ENCODE measurements at places on chromosomes 11 and 22.

DNA sequence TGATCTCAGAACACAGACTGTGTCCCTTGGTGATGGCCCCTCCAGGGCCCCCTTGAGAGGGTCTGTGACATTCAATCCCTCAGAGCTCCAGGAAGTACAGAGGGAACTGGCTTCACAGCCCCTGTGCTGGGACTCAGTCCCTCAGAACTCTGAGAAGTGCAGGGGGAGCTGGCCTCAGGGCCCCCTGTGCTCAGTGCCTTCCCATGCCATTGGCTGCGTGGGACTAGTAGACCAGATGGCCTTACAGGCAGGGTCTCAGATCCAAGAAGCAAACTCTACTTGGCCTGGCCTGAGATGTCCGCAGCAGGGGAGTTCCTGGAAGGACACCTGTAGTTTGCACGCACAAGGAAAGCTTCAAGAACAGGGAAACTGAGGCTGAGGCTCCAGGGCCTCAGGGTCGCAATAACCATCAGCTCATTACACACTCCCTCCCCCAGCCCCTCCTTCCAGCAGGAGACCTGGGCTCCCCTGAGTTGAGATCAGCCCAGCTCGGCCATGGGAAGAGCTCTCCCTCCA lies 138.4 kb downstream of the BRD1 start:
- DNase-seq: no peak

DNA sequence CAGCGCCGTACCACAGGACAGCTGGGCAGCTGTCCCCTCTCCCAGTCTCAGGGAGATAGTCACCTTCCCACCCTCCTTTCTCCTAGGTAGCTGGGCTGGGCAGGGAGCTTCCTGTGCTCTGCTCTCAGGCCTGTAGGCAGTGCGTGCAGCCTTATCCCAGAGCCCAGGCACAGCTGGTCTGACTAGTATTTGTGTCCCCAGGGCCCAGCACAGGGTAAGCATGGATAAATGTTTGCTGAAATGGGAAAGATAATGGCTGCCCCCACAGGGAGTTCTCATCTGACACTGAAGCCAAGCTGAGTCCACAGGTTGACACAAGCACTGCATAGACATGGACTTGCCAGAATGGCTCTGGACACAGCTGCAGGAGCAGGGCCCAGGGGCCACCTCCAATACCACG lies 9.8 kb downstream of the SLC15A3 start:
- no peak for DNase-seq

DNA sequence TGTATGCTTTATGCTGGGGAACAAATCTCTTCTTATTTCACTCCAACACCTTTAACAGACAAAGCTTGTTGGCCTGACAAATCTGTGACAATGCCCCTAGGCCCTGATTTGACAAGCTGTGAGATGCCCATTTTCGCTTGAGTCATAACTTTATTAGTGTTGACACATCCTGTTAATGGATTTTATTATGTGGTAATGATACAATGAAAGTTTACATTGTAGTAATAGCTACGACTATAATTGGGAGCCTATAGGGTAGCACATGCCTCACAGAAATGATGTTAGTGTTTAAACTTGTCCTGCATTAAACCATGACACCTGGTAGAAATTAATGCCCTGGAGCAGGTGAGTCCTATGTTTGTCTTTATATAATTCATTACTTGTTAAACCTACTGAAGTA lies 3.3 kb upstream of the MMP10 start:
- DNase-seq: no peak

DNA sequence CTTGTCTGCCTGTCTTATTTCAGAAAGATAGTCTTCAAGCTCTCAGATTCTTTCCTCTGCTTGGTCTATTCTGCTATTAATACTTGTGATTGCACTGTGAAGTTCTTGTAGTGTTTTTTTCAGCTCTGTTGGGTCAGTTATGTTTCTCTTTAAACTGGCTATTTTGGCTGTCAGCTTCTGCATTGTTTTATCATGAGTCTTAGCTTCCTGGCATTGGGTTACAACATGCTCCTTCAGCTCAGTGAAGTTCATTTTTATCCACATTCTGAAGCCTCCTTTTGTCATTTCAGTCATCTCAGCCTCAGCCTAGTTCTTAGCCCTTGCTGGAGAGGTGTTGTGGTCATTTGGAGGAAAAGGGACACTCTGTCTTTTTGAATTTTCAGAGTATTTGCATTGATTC lies 15.5 kb upstream of the DEPDC7 start:
- no peak for DNase-seq

GRCh38 chr11:79471071-79471844 lies 30.4 kb upstream of the TENM4 start:
- DNase-seq: no peak

DNA sequence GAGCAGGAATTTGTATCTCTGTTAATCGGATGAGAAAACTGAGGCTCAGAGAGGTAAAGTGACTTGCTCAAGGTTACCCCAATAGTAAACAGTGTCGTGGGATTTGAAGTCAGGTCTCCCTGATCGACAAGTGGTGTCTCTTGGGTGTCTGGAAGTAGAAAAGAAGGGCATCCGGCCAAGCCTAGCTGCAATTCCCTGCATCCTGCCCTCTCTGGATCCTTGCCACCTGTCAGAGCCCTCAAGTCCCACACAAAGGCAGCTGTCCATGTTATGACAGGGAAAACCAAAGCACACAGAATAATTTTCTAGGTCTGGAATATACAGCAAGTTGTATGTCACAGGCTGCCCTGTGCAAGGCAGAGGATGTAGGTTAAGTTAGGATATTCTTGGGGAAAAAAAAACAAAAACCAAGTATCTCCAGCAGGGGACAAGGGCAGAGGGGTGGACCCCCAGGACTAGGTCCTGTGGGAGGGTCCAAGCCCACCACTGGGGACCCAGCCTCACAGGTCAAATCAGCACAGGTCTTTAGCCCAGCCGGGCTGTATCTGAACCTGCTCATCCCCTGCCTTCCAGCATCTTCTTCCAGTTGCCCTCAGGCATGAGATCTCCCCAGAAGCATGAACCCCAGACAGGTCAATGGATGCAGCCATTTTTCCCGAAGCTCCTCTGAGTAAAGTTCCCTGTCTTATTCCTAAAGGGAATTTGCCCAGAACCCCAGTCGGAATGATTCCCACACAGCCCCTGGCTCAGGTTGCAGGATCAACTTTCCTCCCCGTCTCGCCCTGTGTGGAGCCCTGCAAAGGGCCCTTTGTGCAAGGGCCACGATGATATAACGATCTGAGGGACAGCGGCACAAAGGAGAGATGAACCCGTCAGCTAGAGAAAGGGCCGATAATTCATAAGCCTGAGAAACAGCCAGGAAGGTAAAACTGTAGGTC lies 15.0 kb downstream of the USH1C start:
- DNase-seq: no peak

DNA sequence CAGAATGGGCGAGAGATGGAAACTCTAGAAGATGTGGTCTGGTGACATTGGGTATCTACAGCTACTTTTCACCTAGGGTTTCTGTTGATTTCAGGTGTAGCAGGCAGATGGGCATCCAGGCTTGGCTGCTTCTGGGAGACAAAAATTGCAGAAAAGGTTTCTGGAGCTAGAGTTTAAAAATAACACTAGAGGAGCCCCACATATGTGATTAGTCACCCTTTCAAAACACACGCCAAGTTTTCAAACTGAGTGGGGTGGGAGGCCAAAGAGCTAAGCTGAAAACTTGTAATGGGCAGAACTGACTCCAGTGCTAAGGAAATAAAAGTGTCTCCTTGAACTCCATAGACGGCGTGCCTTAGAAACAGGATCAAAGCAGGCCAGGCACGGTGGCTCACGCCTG lies 80.8 kb downstream of the GRK3 start:
- DNase-seq: no peak

GRCh38 chr11:65433657-65434056 lies 11.1 kb downstream of the NEAT1 start:
- no peak for DNase-seq

DNA sequence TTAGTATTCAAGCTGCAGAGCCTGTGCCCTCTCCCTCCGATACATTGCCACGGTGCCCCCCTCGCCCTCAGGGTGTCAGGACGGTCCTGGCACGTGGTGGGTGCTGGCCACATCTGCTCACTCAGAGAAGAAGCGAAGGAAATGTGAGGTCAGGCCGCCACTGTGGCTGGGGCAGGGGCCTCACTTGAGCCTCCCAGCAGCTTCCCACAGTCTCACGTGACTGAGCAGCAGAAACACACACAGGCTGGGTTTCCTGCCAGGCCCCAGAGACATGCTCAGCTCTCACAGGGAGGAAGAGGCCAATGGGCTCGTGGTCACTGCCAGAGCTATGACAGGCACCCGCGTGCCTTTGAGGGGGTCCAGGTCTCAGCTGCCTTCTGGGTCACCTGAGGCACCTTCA lies 37.9 kb upstream of the PRR5 start:
- DNase-seq: peak; percentile 53

DNA sequence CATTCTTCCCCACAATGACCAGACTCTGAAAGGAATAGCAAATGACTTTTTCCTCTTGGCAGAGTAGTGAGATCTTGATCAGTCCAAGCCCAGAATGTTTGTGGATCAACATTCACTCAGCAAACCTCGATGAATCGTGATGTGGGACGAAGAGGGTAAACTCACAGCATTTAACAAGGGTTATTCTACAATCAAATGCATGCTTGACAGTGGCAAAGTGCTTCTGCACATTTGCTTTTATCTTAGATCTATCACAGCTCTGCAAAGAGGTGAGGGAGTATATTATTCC lies 31.8 kb downstream of the TMPRSS5 start:
- DNase-seq: no peak

- DNase-seq: peak; percentile 42
Observed at GRCh38 chr11:80424012-80424695, 983.3 kb upstream of the TENM4 start.

GRCh38 chr11:15863411-15863810 lies 492.9 kb downstream of the SOX6 start:
- DNase-seq: no peak

DNA sequence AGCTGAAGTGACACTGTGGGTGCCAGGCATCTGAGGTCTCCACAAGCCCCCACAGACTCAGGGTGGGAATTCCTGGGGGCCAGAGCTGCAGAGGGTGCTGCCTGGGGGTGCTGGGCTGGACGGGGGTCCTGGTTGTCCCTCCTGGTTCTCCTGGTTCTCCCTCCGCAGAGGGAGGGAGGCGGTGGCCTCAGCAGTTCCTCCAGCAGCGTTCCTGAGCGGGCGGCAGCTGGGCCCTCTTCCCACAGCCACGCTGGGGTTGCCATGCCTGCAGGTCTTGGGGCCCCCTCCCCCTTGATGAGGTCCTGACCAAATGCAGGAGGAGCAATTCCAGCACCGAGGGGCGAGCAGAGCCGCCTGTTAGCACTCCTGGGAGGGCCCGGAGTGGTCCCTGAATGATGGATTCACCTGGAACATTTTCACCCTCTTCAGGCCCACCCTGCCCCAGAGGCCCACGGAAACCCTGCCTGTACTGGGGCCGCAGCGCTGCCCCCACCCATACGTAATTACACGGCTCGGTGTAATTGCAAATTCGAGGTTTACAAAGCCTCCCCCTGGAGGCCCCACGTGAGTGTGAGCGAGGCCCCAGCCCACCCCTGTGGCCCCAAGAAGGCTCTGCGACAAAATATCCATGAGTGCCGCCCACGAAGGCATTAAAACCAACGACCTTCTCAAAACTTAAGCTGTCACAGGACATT lies 635 bp downstream of the C11orf21 start:
- DNase-seq: no peak

DNA sequence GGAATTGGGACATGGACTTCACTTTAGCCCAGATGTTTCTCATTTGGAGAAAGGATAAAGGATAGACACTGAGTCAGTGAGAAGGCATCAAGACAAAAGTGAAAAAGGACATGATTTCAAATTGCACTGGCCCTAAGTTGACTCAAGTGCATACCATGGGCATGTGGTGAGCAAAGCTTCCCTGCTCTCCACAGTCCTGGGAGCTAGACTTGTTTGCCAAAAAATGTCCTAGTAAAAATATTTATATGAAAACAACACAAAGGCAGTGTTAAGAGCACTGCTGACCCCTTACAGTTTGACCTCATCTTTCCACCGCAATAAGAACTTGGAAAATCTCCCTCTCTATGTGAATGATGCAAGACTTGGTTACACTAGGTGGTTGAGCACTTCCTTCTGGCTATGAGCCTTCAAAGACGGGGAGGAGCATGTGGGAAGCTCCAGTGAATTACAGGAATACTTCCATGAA lies 46.5 kb upstream of the FIBIN start:
- DNase-seq: no peak

DNA sequence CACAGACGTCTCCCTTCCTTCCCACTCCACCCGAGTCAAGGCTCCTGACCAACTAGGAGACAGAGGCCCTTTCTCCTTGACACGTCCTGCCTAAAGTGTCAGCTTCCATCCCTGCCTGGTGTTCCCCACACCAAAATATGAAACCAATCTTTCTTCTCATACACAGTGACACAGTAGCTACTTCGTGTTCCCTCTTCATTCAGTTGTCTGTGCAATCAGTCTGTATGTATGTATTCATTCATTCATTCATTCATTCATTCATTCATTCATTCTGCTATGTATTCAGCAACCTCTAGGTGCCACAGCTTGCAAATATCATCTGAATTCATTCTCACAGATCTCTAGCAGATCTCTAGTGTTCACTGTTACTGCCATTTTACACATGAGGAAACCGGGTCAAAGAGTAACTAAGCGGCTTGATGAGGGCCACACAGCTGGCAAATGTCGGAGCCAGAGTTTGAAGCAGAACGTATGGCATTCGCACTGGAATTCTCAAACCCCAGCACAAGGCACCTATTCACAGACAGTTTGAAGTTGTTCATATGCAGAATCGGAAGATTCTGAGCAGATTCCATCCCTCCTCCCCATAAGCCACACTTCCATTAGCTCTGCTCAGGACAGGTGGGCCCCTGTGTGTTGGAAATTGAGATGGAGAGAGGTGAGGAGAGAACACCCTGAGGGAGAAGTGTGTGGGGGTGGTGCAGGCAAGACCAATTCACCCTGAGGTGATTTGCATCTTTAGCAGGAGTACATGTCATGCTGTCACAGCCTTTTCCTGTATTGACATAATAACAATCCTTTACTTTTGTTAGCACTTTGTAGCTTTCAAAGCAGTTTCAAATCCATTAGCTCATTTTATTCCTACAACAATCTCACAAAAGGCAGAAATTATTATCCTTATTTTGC lies 275.7 kb downstream of the ST3GAL4 start:
- no peak for DNase-seq

- DNase-seq: no peak
Observed at GRCh38 chr11:99162819-99163218, 142.1 kb downstream of the CNTN5 start.

DNA sequence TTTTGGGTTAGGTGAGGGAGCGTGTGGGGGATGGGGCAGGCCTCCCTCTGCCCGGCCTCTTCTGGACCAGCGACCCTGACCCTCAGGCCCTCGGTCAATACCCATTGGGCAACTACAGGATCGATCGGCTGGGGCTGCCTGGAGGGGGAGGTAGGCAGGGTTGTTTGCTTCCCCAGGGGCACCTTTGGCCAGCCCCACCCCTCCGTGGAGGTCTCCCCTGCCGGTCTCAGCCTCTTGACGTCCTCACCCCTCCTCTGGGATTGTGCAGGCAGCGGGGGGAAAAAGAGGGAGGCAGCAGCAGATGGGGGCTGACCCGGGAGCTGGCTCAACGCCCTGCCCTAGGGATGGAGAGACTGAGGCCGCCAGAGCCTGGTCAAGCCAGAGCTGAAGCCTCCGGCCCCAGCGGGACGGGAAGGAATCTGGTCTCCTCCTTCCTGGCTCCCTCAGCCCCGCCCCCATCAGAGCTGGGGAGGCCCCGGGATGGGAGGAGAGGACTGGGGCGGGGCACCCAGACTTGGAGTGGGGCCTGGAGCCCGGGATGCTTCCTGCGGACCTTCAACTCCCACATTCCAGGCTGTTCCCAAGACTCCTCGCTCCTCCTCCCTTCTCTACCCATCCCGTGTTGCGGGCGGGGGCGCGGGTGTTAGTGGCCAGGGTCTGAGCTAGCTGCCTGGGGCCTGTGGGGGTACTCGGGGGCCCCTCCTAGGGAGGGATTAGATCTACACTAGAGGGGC lies 14.4 kb upstream of the CDC42EP1 start:
- DNase-seq: no peak

Data from GM12865 (cell line).